ENCODE measurements at places on chromosomes 16 and 17. TPM values are rescaled to one million over a fixed set of nuclear protein-coding genes. Genes with fewer than 3 reads are reported as not detected.

The PYCARD gene
- 13.6 TPM for total RNA-seq

DNA sequence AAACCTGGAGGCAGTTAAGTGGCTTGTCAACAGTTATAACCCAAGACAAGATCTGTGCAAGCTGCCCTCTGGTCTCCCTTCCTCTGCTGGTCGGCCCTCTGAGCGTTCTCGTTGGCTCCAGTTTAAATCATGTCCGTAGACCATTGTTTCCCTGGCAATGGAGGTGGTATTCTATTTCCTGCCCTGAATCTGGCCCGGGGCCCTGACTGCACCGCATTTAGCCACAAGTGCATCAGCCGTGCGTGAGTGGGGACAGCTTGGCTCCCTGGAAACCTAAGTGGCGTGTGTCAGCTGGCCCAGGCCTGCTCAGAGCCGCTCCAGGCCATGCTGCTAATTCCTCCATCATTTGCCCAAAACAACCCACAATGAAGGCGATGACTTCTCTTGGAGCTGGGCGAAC is 15.0 kb upstream of the MYLK3 start:
- DNase-seq = no peak

The QPRT gene
- 8.7 TPM for total RNA-seq

The KLHL11 gene
- 25.2 TPM for total RNA-seq

The IL4R gene
- 146 TPM for total RNA-seq

The VPS35 gene
- total RNA-seq = 114 TPM

DNA sequence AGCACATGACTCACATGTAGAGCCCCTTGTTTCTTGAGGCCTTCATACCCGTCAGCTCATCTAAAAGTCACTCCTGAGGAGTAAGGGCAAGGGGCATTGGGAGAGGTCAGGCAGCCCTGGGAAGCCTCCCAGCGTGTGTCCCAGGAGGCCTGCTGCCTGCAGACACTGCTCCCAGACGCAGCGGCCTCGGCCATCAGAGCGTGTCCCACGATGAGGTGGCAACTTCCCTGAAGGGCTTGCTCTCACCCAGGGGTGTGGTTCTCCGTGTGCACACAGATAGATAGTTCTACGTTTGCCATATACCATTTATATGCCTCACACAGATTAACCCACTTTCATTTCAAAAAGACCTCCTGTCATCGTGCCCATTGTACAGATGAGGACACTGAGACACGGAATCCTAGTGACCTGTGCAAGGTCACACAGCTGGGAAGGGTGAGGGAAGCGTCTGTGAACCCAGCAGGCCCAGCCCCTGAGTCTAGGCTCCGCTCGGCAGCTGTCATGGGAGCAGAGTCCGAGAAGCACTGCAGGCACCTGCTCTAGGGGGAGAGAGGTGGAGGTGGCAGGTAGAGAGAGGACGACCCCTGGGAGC is 8.3 kb downstream of the TUBB3 start:
- no peak for DNase-seq

DNA sequence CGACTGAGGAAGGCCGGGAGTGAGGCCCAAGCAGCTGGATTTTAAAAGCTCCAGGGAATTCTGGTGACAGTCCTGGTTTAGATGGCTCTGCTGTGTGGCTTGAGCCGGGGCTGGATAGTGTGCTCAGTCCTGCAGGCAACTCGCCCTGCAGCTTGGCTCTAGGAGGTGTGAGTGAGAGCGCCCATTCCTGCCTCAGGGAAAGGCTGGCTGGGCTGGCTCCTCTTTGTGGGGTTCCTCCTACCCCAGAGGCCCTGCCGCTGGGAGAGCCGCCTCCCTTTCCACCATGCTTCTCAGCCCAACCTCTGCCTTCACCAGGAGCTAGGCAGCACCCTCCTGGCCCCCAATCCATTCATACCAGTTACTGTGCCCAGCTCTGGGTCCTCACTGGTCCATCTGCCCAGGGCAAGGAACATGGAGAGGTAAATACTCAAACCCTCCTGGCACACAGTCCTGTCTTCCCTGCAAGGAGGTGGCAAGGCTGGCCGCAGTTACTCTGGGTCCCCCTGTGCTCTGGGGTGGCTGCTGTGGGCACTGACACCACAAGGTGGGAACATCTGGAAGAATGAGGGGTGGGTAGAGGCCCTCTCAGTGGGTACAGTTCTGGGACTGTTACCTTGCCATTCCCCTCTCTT is 47.1 kb downstream of the VAC14 start:
- DNase-seq = no peak

GRCh38 chr16:84700446-84701300 is 873 bp downstream of the USP10 start:
- DNase-seq = peak; percentile 55

GRCh38 chr16:58377932-58378331 is 14.3 kb upstream of the GINS3 start:
- no peak for DNase-seq

GRCh38 chr16:48617711-48618148 is 7.8 kb upstream of the N4BP1 start:
- no peak for DNase-seq

- peak; percentile 46 for DNase-seq
These were observed 27.0 kb downstream of the ZFPM1 start for GRCh38 chr16:88479793-88480760.

GRCh38 chr16:48963306-48963705 is 318.3 kb downstream of the CBLN1 start:
- no peak for DNase-seq

GRCh38 chr16:3520841-3521240 is 20.0 kb downstream of the CLUAP1 start:
- no peak for DNase-seq

The CTRB1 gene
- not detected for total RNA-seq

GRCh38 chr17:50721194-50722010 is 2.0 kb downstream of the LUC7L3 start:
- DNase-seq = no peak

GRCh38 chr16:19713697-19714096 is 4.3 kb downstream of the KNOP1 start:
- DNase-seq = no peak

DNA sequence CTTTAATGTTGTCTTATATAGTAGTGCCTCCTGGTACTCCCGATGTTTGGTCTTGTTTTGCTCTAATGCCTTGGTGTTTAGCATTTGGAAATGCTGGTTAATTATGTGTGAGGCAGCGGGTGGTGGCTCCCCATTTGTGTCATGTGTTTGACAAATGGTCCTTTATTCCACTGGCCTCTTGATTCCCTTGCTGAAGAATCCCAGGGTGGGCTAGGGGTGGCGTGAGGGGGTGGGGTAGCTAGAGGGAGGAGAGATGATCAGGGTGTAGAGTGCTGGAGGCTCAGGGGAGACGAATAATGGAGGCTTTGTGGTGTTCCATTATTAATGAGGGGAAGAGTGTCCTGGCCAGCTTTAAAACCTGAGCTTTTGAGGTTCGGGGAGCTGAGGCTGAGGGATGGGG is 5.4 kb downstream of the DYNLL2 start:
- DNase-seq = no peak

The NME4 gene
- total RNA-seq = 62.5 TPM

DNA sequence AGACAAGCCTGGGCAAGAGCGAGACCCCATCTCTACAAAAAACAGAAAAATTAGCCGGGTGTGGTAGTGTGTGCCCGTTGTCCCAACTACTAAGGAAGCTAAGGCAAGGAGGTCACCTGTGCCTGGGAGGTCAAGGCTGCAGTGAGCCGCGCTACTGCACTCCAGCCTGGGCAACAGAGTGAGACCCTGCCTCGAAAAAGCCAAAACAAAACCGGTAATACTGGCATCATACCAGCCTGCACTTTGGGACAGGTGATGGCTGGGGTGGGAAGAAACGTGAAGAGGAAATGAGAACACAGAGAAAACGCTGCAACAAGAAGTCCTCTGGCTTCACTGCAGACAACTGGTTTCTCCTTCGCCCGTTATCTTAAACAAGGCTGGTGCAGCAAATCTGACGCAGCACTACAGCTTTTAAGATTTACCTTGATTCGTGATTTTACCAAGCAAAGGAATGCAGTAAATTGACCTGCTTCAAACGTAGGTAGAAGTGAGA is 725 bp upstream of the CASC3 start:
- no peak for DNase-seq

The CPPED1 gene
- 11.5 TPM for total RNA-seq

- peak; percentile 88 for DNase-seq
These were observed at the start of gene TBC1D24 for GRCh38 chr16:2474877-2475412. TBC1D24 (plus strand) TSS chr16:2475127; CDS start chr16:2496149, 21,022 bp downstream.

DNA sequence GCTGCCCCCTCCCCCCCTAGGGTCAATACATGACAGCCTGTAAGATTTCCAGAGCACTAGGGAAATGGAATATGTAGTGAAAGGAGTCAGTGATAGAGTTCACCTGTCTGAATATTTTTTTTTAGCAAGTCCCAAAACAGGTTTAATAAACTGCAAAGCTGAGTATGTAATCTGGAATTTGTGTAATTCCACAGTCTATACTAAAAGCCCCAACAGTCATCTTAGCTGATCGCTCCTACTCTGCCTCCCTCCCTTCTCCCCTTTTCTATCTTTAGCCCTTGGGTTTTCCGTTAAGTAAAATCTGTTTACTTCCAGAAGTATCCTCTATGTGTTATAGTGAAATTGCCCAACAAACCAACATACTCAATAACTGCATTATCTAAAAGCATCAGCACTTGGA is 3.5 kb downstream of the CDH13 start:
- DNase-seq = no peak

GRCh38 chr17:55140809-55141208 is 124.0 kb upstream of the HLF start:
- DNase-seq = no peak

Data from activated CD4-positive, alpha-beta memory T cell treated with anti-CD3 and anti-CD28 coated beads for 36 hours (primary cell).